Stimulated activated CD8-positive, alpha-beta memory T cell treated with anti-CD3 and anti-CD28 coated beads, Interleukin-7, amount 100 ng/mL, for 1 hour (primary cell): ENCODE measurements at places on chromosomes 6 and 20.

- DNase-seq, result no peak
Measured at GRCh38 chr6:44435500-44435899, 48.0 kb downstream of the CDC5L start.

- DNase-seq, result no peak
Measured at GRCh38 chr6:13216236-13217014, 111.9 kb downstream of the TBC1D7 start.

- no peak for DNase-seq
Measured at GRCh38 chr6:122610690-122611455, 668 bp downstream of the PKIB start.

- no peak for DNase-seq
Measured at GRCh38 chr20:37378420-37378784, 32.5 kb downstream of the SRC start.

GRCh38 chr6:26468829-26469228 is 11.1 kb downstream of the BTN2A1 start:
- DNase-seq, result no peak

DNA sequence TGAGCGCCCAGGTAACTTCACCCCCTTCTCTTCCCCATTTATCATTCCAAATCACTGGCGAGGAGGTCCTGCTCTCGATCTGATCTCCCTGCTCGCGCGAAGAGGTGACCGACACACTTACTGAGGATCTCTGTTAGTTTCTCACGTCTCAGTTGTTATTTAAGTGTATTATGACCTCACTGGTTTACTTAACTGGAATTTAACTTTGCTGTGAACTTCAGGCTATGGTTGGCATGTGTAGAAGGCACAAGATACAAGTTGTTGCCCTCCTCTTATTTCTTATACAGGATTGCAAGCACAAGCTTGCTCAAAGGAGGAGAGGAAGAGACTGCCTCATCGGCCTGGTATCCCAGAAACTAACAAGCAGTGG is 1.2 kb downstream of the RNF217 start:
- DNase-seq, result no peak

DNA sequence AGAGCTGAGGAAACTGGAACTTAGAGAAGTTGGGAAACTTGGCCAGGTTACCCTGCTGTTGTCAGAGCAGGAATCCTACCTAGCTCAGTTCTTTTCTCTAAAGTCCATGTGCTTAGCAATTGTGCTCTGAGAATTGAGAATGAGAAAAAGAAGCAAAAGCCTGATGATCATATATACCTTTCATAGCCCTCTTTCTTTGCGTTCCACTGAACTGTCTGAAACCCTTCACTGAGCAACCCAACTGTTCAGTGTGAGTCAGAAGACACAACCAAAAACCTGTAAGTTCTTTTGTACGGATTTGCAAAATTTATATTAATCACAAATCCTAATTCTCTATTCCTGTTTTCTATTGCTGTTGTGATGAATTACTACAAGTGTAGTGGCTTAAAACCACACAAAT is 80.6 kb downstream of the PHF3 start:
- DNase-seq, result no peak
